ENCODE measurements at places on chromosomes 1 and 21.

- no peak for DNase-seq
Measured at GRCh38 chr21:35893156-35893555, 167.2 kb downstream of the SETD4 start.

DNA sequence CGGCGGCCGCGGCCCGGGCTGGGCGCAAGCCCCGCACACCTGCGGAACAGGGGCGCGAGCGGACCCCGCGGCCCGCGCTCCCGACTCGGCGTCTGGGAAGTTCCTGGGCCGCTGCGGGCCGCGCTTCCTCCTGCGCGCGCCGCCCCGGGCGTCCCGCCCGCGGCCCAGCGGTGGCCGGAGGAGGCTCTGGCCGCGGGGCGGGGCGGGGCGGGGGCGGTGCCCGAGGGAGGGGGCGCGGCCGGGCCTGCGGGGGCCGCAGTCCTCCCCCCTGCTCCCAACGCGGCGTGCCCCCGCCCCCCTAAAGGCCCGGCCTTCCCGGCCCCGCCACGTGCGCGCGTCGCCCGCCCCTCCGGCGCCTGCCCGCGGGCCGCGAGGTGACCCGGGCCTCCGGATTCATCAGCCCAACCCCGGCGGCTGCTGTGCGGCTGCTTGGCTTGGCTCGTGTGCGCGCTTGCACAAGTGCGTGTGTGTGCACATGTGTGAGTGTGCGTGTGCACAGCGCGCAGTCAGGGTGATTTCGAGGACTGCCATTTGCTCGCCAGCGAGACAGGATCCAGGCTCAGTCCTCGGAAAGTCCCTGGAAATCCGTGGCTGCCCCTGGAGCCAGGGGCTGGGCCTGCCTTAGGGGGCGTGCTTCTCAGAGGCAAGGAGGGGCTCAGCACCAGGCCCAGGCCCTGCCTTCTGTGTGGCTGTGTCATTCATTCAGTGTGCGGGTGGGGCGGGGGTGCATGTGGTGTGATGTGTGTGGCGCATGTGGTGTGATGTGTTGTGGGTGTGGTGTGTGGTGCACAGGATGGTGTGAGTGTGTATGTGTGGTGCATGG, at the start of gene C2CD2:
Gene C2CD2 (minus strand): TSS at position 188 of the 823 bp plus-strand sequence. CDS start 370 bp downstream, outside the sequence.
- DNase-seq, result no peak

DNA sequence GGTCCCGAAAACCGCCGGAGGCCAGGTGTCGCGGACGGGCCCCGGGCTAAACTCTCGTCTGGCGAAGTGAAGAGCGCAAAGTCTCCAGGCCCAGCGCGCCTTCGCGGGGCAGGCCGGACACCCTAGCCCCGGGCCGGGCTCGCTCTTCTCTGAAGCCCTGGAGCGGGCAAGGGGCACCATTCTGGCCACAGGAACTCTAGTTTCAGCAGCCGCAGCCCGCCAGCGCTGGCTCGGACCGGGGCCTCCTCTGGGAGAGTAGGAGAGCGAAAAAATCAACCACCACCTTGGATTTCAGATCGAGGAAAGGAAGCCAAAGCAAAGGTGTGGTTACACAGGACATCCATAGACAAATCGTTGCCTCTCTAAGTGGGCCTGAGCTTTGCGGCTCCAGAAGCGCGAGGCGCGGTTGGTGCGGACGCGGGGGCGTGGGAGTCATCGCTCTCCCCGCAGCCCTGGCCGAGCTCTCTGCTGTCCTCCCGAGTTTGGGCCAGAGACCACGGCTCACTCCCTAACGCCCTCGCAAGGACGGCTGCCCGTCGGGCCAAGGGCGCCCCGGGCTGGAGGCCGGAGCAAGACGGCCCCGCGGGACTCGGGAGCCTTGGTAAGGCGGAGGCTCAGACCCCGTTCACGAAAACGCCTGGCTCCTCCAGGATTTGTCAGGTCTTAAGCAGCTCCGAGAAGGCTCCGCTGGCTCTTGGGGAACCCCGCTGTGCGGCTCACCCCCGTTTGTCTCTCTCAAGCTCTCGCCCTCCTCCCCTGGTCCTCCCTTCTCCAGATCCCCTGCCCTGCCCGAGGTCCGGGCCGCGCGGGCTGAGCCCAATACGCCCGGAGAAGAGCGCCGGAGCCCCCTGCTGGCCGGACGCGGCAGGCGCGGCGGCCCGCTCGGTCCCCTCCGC, 132.9 kb upstream of the DPYD start:
- DNase-seq, result no peak

- no peak for DNase-seq
Measured at GRCh38 chr21:45269861-45270260, 17.8 kb downstream of the POFUT2 start.

DNA sequence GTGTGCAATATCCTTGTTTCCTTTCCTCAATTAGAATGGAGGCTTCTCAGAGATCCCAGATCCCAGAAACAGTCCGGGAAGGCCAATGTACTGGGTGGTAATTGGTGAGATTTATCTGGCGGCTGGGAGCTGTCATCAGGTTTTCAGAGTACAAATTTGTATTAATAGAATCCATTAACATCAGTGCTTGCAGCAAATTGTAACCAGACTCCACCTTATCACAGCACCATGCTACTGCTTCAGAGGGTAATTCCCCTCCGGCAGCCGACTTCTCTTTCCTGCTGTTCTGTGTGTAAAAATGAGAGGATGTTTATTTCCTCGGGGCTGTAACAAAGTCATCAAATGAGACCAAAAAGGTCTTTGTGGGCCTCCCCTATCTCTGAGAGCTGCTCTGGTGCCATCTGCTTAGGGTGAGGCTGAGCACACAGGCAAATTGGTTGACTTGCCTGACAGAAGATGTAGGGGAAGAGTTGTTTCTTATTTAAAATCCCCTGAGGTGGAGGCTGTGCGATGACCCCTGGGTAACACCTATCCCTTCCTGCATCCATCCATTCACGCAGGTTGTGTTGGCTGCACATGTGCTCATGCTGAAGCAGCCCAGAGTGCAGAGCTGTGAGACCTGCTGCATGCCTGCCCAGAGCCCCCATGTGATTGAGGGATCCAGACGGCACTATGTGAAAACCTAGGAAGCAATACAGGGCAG, 19.2 kb downstream of the NFASC start:
- DNase-seq, result no peak

DNA sequence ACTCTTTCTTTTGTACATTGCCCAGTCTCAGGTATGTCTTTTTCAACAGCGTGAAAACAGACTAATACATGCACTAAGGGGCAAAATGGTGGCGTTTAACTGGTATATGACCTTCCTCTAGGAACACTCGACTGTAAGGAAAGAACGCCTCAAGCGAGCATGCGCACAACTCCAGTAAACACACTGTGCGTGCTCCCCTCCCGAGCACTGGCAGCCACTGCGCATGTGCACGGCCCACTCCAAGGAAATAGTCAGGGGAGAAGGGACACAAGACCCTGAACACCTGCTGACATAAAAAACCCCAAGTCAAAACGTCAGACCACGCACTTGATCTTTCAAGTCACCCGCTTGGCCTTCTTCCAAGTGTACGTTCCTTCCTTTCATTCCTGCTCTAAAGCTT, 173.5 kb downstream of the NPHP4 start:
- DNase-seq, result no peak

DNA sequence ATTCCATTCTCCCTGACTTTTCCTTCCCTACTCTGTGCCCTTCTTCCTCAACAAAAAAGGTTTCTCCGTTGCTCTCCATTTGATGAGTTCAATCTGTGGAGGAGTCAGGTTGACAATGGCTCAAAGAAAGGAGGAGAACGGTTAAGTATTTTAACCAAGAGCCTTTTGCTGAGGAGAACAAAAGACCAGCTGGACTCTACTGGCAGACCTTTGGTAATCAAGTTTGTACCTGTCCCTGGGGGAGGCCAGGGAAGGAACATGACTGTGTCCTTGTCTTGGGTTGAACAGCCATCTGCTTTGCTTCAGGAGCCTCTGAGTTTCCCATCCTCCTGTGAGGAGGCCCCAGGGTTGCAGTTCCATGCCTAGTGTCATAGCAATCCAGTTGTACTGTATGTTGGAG, 29.9 kb downstream of the TTF2 start:
- no peak for DNase-seq

DNA sequence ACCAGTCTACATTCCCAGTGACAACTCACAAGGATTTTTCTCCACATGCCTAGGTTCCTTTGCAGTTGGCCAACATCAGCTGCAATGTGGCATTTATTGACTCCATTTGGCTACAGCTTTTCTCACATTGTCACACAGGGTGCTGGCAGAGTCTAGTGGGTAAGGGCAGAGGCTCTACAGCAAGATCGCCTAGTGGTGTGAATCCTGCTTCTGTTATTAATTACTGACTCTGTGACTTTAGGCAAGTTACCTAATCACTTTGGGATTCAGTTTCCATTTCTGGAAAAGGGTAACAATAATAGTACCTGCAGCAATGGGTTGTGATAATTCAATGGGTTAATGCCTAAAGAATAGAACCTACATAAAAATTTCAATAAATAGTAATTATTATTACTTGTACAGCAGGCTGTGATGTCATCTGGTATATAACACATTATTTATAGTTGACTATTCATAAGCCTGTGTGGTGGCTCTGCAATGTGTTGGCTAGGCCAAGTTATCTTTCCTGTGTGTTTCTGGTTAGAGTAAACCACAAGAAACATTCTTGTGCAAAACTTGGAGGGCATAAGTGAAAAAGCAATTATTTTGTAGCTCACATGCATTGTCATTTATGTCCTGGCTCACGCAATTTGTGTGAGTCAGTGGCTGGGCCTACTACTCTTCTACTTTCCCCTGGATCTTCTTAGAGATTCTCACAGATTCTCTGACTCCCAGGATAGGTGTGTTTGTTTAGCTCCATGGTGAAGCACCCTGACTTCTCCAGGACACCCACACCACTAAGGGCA, 59.5 kb downstream of the PTGS2 start:
- DNase-seq, result no peak

DNA sequence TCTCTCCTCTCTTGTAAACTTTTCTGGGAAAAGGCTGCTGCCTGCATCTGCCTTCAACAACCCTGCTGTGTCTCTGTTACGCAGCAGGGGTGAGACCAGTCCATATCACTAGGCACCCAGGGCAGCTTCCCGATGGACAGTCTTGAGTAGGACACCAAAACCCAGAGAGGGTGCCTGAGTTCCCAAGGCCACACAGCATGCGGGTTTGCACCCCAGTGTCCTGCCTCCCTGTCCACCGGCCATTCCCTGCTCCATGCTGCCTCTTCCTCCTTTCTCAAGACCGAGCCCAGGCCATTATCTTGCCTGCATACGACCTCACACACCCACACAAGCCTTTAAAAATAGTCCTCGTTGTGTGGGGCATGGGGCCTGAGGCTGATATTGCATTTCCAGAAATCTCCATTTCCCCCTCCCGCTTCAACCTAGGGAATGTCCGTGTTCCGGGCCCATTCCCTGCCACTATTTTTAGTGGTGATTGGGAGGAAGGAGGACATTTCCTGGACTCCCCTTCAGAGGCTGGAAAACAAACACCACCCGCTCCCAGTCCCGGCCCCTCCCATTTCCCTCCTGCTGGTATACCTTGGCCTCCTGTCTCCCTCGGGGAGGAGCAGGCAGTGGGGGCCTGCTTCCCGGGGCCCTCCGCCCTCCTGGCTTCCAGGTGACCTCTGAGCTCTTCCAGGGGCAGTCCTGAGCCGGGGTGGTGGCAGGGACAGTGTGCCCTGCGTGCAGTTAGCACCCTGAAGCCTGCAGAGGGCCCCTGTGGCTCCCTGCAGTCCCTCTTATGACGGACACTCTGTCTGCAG, 132.4 kb upstream of the TMEM51 start:
- DNase-seq, result no peak

DNA sequence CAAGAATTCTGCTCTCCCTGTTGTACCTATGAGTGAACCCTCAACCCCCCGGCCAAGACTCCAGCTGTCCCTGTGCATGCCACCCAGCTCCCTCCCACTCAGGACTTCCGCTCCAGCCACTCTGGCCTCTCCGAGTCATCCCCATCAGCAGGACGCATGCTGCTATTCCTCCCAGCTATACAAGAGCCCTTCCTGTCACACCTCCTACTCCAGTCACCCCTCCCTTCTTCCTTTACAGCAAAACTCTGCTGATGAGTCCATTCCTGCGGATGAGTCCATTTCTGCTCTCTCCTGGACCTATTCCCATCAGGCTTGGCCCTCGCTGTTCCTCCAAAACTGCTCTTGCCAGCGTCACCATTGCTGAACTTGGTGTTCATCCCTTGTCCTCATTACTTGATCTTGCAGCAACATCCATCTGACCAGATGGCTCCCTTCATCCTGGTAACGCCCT, 42.2 kb downstream of the H3-3A start:
- DNase-seq, result no peak

- DNase-seq, result no peak
Measured at GRCh38 chr1:60265560-60266535, 192.3 kb upstream of the C1orf87 start.

DNA sequence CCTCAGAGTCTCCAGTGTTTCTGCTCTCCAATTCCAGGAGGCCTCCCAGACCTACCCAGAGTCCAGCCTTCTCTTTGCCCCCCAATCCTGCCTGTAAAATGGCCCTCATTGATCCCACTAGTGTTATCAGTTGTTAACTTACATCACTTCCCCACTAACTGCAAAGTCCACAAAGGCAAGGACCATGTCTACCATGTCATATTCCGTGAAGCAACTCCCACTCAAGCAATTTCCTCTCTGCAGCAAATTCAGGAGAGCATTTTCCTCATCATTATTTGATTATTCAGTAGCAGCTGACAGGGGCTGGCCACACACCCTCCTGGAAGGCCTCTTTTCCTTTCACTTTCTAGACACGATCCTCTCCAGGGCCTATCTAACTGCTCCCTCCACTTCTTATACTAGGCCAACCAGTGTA, 153.5 kb downstream of the RERE start:
- no peak for DNase-seq

- DNase-seq, result no peak
Measured at GRCh38 chr1:8373581-8374241, 55.8 kb downstream of the SLC45A1 start.

- DNase-seq, result no peak
Measured at GRCh38 chr21:26766826-26767325, 78.3 kb downstream of the ADAMTS1 start.

DNA sequence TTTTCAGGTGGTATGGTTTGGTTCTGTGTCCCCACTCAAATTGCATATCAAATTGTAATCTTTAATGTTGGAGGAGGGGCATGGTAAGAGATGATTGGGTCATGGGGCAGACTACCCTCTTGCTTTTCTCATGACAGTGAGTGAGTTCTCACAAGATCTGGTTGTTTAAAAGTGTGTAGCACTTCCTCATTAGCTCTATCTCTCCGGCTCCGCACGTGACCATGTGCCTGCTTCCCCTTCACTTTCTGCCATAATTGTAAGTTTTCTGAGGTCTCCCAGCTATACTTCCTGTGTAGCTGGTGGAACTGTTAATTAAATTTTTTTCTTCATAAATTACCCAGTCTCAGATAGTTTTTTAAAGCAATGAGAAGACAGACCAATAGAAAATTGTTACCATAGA, 843.2 kb downstream of the AMY1C start:
- no peak for DNase-seq

- no peak for DNase-seq
Measured at GRCh38 chr1:27342391-27342777, 562 bp downstream of the SYTL1 start.

DNA sequence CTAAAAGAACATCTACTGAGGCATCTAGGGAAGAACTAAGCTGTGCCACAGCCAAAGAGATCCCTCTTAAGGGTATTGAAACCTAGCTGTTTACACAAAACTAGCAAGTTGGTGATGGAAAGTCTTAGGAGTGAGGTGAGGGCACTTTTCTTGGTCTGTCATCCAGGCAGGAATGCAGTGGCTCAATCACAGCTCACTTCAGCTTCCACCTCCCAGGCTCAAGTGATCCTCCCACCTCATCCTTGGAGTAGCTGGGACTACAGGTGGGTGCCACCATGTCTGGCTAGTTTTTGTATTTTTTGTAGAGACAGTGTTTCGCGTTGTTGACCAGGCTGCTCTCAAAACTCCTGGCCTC, 2.4 kb downstream of the PLEKHO1 start:
- DNase-seq, result no peak
